Suprapubic skin (tissue), 4 donors: ENCODE measurements at places on chromosomes 12 and 14. TPM values are rescaled to one million over a fixed set of nuclear protein-coding genes. Genes with fewer than 3 reads are reported as not detected.

- DNase-seq = no peak
Measured at GRCh38 chr12:14650789-14651188, 45.6 kb downstream of the GUCY2C start.

- no peak for DNase-seq
Measured at GRCh38 chr14:52342849-52343596, 28.9 kb downstream of the PTGER2 start.

The ARMH4 gene
- 2.8 TPM for total RNA-seq

The NXPH4 gene
- 7.1 TPM for total RNA-seq

The RTL1 gene
- total RNA-seq = not detected

GRCh38 chr12:91126516-91126915 is 15.2 kb upstream of the LUM start:
- no peak for DNase-seq

DNA sequence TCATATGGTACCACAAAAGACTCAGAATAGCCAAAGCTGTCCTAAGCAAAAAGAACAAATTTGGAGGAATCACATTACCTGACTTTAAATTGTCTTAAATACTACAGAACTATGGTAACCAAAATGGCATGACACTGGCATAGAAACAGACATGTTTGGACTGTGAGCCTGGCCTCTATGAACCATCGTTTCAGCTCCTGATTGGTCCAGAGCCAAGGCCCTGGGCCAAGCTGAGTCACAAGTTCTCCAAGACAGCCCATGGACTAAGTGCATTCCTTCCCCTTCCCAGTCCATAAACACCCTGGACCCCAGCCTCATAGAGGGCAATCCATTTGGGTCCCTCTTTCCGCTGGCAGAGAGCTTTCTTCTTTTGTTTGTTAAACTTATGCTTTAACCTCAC is 12.1 kb upstream of the PRR4 start:
- no peak for DNase-seq

GRCh38 chr14:54317391-54317790 is 79.4 kb upstream of the CDKN3 start:
- no peak for DNase-seq

DNA sequence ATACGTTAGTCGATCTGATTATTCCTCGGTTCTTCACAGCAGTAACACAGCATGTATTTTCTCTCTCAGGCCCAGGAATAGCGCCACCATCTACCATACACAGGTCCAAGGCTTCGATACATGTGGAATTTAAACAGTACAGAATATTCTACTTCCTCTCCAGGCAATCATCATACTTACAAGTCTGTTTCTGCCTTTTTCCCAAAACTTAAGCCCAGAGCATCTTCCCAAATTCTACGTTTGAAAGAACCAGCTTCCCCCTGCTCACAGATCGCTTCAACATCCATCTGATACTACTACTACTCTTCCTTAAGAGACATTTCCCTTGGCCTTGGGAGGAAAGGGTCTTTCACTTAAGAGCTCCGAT is 626 bp downstream of the TXNDC16 start:
- DNase-seq = no peak

- no peak for DNase-seq
Measured at GRCh38 chr12:113880988-113881962, 84.8 kb downstream of the RBM19 start.

DNA sequence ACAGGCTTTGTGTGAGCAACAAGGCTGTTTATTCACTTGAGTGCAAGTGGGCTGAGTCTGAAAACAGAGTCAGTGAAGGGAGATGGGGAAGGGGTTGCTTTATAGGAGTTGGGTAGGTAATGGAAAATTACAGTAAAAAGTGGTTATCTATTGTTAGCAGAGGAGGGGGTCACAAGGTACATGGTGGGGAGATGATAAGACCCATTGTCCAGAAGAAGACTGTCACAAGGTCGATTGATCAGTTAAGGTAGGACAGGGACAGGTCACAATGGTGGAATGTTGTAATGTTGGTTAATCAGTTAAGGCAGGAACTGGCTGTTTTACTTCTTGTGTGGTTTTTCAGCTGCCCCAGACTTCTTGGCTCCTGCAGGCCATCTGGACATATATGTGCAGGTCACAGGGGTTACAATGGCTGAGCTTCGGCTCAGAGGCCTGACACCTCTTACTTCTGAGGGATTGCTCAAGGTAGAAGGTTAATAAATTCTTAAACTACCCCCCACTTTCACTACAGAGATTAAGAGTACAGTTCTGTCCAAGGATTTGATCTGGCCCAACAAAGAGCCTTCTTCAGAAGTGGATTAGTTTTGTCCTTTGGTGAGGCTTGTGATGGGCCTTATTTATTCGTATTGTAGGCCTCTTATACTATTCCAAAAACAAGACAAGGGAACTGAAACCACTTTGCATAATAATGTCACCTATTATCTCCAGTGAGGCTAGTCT is 13.8 kb upstream of the DHRS4 start:
- DNase-seq = no peak

DNA sequence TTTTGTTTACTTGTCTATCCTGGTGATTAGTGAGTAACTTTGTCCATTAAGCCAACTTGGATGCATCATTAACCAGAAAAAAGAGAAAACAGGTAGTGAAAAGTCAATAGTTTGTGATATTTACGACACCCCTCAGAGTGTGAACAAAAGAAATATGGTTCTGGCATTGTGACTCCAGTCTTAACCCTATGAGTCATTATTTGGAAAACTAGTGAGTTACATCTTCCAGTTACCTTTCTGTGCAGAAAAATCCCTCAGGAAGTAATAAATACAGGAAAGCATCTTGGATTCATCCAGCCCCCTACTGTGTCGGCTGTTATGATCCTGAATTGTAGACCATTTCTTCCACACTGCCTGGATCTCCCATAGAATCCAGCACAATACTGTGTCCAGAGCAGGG is 379.1 kb downstream of the GALC start:
- DNase-seq = no peak

The MDGA2 gene
- total RNA-seq = 0.16 TPM

GRCh38 chr14:64549791-64550620 is at the start of gene PPP1R36:
Gene PPP1R36, plus strand, starts transcription at chr14:64549961. Its CDS starts 37 bp downstream, at chr14:64549998.
- no peak for DNase-seq

GRCh38 chr14:65462411-65462810 is 49.9 kb downstream of the FUT8 start:
- no peak for DNase-seq

The P2RX2 gene
- total RNA-seq = not detected

The KRT7 gene
- total RNA-seq = 140 TPM

DNA sequence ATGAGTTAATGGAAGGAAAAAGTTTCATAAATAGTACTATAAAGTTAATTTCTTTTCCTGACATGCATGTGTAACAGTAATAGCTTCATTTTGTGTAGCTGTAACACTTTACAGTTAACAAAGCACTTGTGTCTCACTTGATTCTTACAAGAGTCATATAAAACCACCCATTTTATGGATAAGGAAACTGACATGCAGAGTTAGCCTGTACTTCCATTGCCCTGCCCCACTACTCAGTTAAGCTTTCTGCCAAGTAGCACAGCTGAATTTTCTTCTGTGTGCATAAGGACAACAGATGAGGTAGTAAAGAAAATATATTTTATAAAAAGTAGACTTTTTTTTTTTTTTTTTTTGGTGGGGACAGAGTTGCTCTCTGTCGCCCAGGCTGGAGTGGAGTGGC is 32.2 kb downstream of the ANO6 start:
- no peak for DNase-seq

DNA sequence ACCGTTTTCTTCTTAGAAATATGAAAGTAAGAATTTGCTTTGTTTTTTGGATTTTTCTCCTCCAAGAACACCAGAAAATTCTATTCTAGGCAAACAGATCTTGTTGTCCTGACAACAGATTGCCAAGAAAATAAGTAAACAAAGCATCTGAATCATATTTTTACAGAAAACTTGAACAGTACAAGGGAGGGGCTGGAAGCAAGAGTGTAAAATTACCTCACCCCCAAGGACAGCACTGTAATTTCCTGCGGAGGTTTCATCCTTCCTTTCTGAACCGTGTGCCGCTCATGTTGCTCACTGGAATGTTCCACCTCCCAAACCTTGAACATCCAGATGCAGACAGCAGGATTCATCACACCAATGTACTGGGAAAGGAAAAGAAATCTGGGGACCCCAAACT is 5.4 kb upstream of the CAMKK2 start:
- no peak for DNase-seq

GRCh38 chr12:6944381-6945186 is 762 bp downstream of the C12orf57 start:
- DNase-seq = peak; percentile 97

- DNase-seq = no peak
Measured at GRCh38 chr12:45660330-45660729, 69.2 kb upstream of the ARID2 start.

GRCh38 chr14:71579331-71579730 is 352.9 kb upstream of the RGS6 start:
- no peak for DNase-seq

The ARPC3 gene
- 290 TPM for total RNA-seq

The FAM90A1 gene
- total RNA-seq = not detected

- no peak for DNase-seq
Measured at GRCh38 chr12:68403711-68404110, 71.5 kb upstream of the MDM1 start.

The IL23A gene
- total RNA-seq = not detected

GRCh38 chr12:100908501-100908900 is 113.9 kb downstream of the ANO4 start:
- DNase-seq = no peak

GRCh38 chr12:128578045-128578444 is 245.7 kb downstream of the SLC15A4 start:
- no peak for DNase-seq

The KLRC3 gene
- not detected for total RNA-seq

DNA sequence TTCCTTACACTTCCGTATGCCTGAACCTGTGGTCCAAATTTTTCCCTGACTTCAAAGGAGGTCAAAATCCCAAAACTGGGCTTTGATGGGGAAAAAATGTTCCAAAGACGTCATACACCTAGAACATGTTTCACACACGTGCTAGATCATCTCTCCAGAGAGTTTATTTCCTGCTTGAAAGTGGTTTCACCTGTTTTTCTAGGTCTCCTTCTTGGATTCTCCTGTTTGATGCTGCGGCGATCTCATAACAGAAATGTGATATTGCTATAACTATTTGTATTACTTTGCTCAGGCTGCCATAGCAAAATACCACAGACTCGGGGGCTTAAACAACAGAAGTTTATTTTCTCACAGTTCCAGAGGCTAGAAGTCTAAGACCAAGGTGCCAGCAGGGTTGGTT is 19.7 kb upstream of the TMCC3 start:
- no peak for DNase-seq

DNA sequence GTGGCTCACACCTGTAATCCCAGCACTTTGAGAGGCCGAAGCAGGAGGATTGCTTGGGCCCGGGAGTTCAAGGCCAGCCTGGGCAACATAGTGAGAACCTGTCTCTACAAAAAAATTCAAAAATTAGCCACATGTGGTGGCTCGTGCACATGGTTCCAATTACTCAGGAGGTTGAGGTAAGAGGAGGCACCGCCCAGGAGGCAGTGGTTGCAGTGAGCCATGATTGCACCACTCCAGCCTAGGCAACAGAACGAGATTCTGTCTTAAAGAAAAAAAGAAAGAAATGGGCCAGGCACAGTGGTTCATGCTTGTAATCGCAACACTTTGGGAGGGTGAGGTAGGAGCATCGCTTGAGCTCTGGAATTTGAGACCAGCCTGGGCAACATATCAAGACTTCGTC is 33.5 kb downstream of the MAP1LC3B2 start:
- DNase-seq = peak; percentile 83

The PPP4R4 gene
- total RNA-seq = 4.4 TPM

The MMP17 gene
- total RNA-seq = 6.5 TPM

The PAWR gene
- 57.5 TPM for total RNA-seq

DNA sequence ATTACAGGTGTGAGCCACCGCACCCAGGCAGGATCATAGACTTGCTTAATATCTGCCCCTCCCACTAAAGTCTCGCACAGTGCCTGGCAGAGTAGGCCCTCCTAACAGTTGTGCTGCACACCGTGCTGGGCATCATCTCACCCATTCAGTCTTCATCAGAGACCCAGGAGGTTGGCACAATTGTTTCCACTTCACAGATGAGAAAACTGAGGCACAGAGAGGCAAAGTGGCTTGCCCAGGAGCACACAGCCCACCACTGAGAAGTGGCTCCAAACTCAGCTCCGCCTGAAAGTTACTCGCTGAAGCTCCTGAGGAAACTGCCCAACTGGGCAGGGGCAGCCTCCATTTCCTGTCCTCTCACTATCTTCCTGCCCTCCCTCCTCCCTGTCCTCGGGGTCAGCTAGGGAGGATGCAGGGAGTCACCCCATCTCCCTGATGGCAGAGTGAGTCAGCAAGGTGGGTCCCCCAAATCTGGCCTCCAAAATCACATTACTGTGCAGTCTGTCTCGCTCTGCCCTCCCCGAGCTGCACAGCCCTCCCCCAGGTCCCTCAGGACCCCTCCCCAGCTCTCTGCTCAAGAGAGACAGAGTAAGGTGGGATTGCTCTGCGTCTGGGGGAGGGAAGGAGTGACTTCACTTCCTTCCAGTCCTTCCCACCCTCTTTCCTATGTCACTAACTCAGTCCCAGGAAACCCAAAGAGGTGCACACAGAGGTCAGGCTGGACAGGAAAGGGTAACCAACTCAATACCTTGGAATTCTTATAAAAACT is 5.7 kb downstream of the SLC8B1 start:
- DNase-seq = no peak

GRCh38 chr12:1457901-1458300 is 136.5 kb downstream of the FBXL14 start:
- DNase-seq = no peak
